A549 treated with GW870086 at 1 μM for 4 hours (cell line): ENCODE measurements at places on chromosomes 6 and 20. TPM values are rescaled to one million over a fixed set of nuclear protein-coding genes. Genes with fewer than 3 reads are reported as not detected.

The PTK6 gene
- total RNA-seq = 2.5 to 3.1 TPM (median 2.9 TPM) in 5 replicates

The RUNX2 gene
- 1.5 to 2.0 TPM (median 1.8 TPM) in 5 replicates for total RNA-seq

The PLN gene
- total RNA-seq = not detected in 5 replicates

The BPI gene
- not detected in 5 replicates for total RNA-seq

The PACRG gene
- total RNA-seq = not detected in 5 replicates

The TMEM244 gene
- not detected in 5 replicates for total RNA-seq
